Activated effector memory CD4-positive, alpha-beta T cell treated with anti-CD3 and anti-CD28 coated beads, Interleukin-2, amount 50 U/mL, for 16 hours (primary cell): ENCODE measurements at places on chromosomes 5 and 9.

- no peak for DNase-seq
Measured at GRCh38 chr5:142403583-142403982, 78.8 kb upstream of the SPRY4 start.

- no peak for DNase-seq
Measured at GRCh38 chr9:132946211-132946610, 1.8 kb upstream of the TSC1 start.

- DNase-seq: no peak
Measured at GRCh38 chr5:109750463-109750862, 60.7 kb downstream of the MAN2A1 start.

- no peak for DNase-seq
Measured at GRCh38 chr9:15722888-15723287, 170.0 kb downstream of the CCDC171 start.

- no peak for DNase-seq
Measured at GRCh38 chr5:172699999-172700364, 58.9 kb downstream of the NEURL1B start.

DNA sequence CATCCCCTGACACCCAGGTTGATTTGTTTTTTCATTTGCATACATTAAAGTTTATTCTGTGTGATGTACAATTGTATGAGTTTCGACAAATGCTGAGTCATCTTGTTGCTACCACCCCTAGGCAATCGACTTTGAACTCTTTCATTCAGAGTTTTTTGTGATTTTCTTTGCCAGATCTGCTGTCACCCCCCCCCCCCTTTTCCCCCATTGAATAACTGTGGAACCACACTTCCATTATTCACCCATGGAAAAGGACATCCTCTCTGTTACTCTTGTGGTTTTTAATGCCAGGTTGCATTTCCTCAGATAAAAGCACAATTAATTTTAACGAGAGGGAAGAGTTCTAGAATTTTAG, 13.7 kb upstream of the FAM120AOS start:
- no peak for DNase-seq

GRCh38 chr5:113232221-113232620, 202.6 kb downstream of the TSSK1B start:
- no peak for DNase-seq

DNA sequence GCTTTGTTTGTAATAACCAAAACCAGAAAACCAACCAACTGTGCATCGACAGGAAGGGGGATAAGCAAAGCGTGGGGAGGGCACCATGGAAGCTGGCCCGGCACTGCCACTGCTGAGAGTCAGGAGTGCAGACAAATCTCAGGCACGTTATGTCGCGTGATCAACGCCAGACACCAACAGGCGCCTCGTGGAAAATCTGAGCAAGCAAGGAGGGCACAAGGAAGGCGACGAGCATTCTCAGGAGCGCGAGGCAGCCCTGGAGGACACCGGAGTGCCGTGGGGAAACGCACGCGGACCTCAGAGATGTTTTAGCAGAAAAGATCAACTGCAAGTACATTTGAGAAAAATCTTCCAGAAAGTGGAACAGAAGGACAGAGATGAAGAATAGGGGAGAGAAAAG, 15.1 kb upstream of the NSMF start:
- no peak for DNase-seq

DNA sequence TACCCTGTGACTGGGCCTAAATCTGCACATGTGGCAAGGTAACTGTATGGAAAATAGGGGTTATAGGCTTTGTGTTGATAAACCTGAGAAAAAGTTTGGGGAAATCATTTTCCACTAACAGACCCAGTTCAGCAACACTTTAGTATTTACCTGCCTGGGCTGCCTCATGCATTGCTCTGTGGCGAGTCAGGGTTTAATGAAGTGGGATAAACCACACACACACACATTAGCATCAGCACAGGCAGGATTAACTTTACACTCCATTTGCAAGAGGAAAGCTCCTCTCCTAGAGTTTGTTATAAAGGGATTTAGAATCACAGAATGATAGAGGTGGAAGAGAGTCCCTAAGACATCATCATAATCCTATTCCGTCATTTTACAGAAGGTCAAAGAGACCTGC, 20.0 kb upstream of the ZCCHC7 start:
- DNase-seq: no peak

GRCh38 chr5:37254581-37254980, 5.4 kb upstream of the CPLANE1 start:
- no peak for DNase-seq

DNA sequence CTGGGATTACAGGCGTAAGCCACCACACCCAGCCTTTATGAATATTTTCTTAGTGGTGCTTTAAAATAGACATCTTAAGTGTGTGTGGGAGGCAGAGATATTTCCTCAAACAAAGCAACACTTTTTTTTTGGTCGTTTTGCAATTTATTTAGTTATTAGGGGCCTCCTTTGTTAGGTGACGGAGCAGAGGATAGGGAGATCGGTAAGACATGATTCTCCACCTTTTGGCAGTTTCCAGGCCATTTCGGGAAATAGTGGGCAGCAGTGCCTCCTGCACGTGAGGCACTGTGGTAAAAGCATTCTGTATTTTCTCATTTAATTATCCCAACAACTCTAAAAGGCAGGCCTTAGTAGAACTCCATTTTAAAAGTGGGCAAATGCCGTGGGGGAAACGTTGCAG, 1.9 kb downstream of the OCLN start:
- no peak for DNase-seq

DNA sequence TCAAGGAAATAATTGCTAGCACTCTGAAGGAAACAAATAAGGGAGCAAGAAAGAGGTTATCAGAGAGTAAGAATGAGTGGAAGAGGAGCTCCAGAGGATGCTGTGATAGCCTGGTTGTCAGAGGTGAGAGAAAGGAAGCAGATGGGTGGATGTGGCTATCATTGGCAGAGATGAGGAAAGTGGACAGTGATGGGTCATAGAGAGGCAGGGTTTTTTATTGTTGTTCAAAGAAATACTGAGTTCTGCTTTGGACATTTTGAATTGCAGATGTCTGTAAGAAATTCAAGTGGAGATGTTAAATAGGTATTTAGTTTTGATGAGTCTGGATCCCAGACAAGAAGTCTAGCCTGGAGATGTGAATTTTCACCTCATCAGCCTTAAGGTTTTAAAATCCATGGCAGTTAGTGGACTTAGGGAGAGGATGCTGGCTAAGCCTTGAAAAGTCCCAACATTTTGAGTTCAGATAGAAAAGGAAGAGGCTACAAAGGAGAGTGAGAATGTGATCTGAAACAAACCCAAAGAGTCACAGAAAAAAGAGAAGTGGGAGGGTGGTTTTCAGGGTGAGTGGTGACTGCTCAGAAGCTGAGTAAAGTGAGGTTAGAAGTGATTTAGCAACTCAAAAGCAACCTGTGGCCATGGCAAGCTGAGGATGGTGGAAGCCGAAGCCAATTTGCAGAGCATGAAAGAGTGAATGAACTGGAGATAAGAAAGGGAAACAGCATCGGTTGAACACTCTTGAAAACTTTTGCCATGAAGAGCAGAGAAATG, 50.4 kb downstream of the PPIC start:
- no peak for DNase-seq

DNA sequence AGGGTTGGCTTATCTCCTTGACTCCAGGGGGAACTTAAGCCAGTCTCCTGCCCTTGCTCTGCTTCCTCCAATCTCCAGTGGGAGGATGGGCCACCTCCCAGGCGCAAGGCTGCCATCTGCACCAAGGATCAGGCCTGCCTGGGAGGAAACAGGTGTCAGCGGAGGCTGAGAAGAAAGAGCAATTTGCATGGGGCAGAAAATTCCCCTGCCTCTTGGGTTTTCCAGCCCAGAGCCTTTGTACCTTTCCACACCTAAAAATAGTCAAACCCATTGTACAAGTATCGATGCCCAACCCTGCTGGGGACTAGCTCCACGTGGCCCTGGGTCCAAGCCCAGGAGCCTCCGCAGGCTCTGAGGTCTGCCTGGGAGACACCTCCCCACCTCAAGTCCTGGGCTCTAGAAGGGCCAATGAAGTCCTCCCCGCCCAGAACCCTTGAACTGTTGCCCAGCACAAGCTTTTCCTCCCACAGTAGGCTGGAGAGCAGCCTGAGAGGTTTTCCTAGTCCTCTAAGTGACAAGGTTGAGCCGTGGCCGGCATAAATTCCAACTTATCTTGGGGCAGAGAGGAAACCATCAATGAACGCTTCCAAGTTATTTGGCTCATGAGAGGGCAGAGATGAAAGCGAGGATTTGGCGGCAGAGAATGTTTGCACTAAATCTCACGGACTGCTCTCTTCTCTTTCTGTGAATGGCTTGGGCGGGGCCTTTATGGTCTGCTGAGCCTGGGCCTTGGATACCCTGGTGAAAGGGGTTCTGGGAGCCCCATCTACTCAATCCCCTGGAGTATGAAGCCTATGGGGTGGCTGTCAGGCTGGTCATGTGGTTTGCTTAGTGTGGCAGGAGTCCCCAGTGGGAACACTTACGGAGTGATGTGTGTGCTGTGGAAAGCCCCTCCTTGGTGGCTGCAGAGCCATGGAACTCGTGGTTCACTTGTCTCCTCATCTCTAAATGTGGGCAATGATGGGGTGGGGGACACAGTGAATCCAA, 15.6 kb downstream of the JADE2 start:
- DNase-seq: no peak

DNA sequence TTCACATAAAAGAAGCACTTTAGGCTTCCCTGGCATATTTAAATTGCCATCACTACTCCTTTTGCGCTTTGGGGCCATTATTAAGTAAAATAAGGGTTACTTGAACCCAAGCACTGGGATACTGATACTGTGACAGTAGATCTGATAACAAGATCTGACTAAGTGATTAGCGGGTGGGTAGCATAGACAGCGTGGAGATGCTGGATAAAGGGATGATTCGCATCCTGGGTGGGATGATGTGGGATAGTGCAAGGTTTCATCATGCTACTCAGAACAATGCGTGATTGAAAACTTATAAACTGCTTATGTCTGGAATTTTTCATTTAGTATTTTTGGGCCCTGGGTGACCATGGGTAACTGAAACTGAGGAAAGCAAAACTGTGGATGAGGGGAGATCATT, 75.1 kb downstream of the PTTG1 start:
- no peak for DNase-seq

DNA sequence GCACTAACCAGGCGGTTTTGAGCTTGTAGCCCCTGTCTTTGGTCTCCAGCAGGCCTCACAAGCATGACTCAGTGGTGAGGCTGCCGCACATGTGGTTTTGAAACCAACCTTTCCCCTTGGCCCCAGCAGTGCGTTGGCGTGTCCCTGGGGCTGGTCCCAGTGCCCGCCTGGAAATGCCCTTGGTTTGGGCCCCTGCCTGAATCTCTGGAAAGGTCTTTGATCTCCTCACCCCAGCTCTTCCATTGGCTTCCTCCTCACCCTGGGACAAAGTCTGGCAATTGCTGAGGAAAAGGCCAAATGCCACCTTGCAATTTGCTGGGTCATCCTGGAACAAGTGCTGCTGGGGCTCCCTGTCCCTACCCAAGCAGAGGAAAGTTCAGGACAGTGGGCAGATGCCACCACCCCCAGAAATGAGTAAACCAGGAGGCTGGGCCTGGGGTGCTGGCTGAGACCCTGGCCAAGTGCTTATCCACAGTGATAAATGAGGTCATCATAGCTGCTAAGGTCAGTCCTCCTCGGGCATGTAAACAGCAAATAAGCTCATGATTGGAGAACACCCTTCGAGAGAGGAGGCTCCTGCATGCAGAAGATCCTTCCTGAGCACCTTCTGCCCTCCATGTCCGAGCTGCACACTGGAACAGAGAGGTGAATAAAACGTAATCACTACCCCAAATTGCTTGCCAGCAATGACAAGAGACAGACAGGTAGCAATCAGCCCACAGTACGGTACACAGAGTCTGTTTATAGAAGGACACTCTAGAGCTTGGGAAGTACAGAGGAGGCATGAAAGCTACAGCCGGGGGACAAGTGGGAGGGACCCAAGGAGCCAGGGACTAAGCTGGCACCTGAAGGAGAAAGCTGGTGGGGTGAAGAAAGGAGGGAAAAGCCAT, 98.9 kb upstream of the CPEB4 start:
- DNase-seq: no peak

DNA sequence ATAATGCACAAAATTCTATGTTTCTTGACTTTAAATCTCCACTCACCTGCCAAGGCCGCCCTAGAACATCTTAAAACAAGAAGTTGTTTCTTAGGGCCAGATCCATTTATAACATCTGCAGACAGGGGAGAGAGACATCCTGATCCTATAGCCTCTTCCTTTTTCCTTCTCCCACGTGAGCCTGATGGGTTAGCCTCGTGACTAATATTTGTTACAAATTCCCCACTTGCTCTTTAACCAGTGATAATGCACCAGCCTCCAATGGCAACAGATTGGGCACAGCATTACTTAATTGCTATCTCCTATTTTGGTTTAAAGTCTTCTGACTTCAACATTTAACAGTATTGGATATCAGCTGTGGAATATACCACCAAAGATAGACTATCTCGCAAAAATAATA, 196.5 kb downstream of the GADD45G start:
- no peak for DNase-seq

- no peak for DNase-seq
Measured at GRCh38 chr5:158154226-158155005, 295.5 kb upstream of the CLINT1 start.

DNA sequence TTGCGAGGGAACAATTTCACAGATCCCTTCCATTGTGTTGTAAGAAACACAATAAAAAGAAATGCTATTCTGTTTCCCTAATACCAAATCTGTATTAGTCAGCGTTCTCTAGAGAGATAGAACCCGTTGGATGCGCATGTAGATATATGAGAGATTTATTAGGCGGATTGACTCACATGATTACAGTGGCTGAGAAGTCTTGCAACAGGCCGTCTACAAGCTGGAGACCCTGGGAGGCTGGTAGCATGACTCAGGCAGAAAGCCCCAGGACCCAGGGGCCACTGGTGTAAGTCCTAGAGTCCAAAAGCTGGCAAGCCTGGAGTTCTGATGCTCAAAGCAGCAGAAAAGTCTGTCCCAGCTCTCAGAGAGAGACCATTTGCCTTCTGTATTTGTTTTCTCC, 18.4 kb upstream of the IL17B start:
- DNase-seq: no peak

- no peak for DNase-seq
Measured at GRCh38 chr5:97480313-97480712, 297.3 kb upstream of the RIOK2 start.

DNA sequence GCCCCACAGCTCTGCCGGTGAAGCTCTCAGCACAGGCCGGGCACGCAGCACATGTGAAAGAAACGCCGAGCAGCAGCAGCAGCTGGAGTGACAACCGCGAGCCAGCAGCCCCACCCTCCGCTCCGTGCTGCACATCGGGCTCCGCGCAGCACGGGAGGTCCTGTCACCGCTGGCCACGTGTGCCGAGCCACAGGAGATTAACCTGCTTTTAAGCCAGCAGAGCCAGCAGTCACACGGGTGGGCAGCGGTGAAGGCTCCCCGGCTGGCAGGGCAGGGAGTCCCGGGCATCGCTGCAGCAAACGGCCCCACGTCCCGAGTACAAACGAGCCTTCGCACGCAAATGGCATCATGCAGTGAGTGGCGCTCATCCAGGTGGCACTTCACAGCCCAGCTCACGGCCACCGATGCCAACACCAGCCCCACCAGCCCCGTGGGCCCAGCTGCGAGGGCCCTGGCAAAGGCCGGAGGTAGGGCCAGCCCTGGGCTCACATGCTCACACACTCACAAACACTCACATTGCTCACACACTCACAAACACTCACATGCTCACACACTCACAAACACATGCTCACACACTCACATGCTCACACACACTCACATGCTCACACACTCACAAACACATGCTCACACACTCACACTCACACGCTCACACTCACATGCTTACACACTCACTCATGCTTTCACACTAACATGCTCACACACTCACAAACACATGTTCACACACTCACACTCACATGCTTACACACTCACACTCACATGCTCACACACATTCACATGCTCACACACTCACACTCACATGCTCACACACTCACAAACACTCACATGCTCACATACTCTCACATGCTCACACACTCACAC, 11.1 kb downstream of the CCDC187 start:
- no peak for DNase-seq
